DND-41 (cell line): ENCODE measurements at places on chromosomes 6 and 20.

DNA sequence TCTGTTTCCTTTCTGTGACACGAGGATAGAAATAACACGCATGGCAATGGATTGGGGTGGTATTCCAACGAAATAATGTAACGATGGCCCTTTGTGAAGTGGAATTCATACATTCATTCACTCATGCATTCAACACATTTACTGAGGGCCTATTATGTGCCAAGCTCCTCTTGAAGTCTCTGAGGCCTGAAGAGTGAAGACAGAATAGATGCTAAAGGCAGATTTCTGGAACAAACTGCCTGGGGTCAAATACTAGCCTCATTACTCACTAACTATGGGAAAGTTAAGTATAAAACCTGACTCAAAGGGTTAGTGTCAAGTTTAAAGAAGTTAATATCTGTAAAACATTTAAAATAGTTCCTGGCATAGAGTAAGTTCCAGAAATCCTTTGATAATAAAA, 279.6 kb upstream of the SULF2 start:
- DNase-seq = no peak

- DNase-seq = no peak
Measured at GRCh38 chr6:15249371-15250019, 3.6 kb downstream of the JARID2 start.

GRCh38 chr6:14241255-14242070, 123.9 kb downstream of the CD83 start:
- DNase-seq = peak; percentile 72

DNA sequence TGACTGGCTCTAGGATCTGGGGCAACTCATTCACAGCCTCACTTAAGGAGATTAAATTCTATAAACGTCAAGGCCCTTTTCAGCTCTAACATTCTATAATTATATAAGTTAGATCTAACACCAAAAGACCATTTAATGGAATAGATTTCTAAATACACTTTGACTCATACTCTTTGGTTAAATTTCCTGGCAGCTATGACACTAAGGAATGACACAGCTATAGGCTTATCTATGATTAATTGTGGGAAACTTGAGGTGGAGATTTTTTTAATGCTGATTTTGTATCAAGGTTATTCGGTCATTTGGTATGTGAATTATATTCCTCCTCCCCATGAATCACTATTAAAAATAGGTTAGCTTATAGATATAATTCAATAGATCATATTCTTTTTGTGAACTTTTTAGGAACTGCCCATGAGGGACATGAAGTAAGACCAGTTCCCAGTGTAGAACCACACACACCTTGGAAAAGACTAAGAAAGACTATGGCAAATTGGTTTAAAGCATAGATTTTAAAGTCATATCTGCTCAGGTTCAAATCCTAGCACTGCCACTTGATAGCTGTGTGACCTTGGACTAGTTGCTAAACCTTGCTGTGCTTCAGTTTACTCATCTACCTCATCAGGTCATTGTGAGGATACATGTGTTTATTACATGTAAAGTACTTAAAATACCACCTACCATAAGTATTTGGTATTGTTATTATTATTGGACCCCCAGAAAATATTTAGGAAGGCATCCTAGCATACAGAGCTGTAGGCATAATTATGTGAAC, 116.0 kb downstream of the CRYBG1 start:
- no peak for DNase-seq

- no peak for DNase-seq
Measured at GRCh38 chr6:42228305-42228704, 10.6 kb upstream of the MRPS10 start.

- no peak for DNase-seq
Measured at GRCh38 chr6:122747573-122747972, 31.9 kb upstream of the FABP7 start.

DNA sequence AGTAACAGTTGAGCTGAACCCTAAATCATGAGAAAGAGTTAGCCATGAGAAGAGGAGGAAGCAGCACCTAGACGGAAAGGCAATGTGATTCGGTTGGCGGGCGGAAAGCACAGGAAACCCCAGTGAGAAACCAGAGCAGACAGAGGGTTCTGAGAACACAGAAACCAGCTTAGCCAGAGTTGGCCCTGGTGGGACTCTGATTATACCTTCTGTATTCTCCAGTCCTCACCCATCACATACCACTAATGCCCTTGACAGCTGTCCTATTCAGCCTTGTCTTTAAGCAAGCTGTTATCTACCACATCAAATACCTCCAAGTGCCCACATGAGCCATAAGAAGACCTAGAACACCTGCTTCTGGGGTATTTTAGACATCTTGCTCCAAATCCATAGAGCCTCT, 58.9 kb upstream of the LRRC1 start:
- peak; percentile 91 for DNase-seq

DNA sequence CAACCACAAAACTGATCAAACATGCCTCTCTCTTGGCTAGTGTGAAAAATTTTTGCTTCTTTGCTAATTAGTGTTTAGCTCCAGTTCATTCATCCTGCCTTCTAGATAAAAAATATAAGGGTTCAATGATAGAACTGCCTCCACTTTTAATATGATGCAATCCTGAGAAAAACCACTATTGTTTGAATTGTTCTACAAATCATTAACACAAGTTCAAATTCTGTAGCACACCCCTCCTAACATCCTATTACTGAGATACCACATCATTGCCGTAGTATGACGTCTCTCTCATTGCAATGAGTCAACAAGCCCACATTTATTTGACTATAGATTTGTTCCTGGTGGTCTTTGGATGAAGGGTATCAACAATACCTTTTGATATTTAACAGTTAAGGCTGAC, 365.8 kb upstream of the OPRM1 start:
- no peak for DNase-seq

DNA sequence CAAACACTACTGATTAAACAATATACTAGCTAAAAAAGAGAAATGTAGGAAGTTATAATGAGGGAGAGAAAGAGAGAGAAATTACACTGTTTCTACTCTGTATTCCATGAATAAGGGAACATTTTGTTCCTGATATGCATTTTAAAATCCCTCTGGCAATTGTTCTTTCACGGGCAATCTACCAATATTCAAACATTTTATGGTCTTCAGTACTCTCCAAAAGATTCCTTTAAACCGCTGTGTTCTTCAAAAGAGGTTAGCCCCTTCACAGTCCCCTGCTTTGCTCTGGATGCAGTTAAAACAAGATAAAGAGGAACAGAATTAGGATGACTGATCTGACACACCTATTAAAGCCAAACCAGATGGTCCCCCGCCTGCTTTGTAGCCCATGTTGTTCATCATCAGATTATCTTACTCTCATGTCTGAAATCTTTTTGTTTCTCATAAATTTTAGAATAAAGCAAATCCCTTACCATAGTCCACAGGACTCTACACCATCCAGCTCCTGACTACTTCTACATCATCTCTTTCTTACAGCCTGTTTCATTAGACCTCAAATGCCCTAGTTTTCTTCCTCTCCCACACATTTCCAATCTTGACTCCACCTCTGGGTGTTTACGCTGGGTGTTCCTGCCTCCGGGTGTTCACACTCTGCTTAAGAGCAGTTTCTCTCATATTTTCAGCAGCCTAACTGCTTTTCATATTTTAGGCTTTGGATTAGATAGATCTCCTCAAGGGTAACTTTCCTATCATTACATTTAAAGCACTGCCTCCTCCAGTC, 399.7 kb downstream of the COL12A1 start:
- DNase-seq = no peak

DNA sequence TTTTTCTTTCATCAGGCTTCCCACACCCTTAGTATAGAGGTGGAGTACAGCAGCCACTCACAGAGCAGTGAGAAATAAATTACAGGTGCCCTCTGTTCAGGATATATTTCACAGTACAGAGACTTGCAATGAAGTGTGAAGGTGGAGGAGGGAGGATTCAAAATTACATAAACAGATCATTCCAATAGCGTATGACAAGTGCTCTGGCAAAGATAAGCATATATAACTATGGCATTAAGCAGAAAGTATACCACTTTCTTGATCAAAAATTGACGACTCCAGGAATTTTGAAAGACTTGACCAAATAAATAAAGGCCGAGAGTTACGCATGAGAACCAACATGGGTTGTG, 108.7 kb downstream of the GPX5 start:
- DNase-seq = no peak

DNA sequence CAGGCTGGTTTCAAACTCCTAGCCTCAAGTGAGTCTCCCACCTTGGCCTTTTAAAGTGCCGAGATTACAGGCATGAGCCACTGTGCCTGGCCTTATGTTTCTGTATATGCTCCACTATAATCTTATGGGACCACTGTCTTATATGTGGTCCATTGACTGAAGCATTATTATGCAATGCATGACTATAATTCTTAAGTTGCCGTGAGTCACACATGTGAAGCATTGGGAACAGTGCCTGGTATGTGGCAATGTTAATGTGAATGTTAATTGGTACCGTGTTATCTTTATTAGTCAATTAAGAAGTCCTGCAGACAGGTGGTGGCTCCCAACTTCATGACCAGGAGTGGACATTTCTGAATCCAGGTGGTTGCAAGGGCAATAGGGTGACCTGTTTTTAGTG, 14.7 kb upstream of the ASXL1 start:
- no peak for DNase-seq

DNA sequence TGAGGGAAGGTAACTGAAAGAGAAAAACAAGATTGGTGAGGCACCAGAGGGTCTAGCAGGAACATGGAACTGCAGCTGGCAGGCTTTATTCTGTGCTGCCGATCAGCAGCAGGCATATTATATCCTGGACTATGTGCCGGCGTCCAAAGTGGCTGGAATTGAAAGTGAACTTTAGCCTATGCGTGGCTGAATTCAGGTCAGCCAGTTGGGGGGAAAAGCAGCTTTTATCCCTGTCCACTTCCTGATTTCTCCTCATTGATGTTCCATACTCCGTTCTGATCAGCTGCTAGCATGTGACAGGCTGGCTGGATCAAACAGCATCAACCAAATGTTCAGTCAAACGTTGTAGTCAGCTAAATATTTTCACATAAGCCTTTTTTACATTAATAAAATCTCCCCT, 99.0 kb downstream of the CAP2 start:
- DNase-seq = no peak

DNA sequence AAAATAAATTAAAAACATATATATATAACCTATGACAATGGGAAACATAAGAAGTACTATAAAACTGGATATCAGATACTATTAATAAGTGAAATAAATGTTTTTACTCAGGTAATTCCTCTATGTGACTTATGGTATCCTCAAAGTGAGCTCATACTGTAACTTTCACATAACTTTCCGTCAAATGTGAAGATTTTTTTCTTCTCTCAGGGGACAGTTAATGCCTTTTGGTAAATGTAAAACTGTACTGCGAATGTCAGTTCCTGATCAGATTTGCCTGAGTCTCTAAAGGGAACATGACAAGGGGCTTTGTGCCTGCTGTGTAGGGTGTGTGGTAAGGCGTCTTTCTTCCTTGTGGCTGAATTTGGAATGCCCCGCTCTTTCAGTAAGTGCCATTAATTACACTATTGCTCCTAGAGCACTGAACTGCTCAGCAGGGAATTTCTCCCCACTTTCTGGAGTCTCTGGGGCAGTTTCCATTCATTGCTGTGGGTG, 271.8 kb downstream of the PRL start:
- DNase-seq = no peak

DNA sequence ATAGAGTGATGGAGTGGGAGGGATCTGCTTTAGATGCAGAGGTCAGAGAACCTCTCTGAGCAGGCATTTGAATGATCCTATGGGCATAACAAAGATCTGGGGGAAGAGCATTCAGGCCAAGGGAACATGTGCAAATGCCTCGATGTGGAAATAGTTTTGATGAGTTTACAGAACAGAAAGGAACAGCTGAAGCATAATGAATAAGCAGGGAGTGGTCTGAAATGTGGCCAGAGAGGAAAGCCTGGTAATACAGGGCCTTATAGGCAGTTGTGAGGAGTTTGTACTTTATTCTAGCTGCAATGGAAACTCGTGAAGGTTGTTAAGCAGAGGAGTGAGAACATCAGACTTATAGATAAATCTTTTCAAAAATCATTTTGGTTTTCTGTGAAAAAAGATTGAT, 33.0 kb upstream of the ME1 start:
- no peak for DNase-seq

DNA sequence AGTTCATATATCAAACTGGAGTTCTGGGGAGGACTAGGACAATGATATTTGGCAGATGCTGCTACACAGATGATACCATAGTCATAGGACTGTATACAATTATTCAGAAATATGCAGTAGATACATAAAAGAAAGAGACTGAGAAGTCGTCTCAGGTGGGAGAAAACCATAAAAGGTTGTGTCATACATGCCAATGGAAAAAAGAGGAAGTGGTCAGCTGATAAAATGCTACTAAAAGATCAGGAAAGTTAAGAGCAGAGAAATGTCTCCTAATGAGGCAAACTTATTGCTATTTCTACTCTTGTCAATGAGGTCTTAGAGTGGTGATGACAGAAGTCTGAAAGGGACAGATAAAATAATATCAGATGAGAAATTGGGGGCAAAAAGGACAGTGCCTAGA, 407.6 kb downstream of the COL12A1 start:
- no peak for DNase-seq

DNA sequence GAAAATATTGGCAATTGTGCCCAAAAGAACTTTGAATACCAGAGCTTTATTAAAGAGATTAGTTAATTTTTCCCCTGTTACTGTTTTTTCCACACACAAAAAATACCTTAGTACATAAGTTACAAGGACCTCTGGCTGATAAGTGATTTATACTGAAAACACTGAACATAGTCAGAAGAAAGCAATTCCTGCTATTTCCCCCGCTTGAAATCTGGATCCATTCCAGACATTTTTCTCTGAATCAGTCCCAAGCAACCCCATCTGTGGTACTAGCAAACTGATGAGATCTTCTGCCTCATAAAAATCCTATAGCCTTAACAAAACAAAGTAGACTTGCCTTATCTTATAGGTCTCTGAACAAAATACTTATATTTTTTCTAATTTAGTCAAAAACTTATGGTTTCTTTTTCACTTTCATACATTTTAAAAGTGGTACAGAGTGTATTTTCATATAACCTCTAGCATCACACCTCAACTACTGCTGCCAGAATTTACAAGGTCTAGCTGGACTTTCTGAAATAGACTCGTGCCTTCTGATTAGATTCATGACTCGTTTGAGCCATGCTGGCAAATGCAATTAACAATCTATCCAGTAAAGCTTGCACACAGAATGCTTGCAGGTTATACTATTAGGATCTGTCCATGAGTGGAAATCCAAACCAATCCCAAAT, 111.9 kb downstream of the TBX18 start:
- DNase-seq = no peak

DNA sequence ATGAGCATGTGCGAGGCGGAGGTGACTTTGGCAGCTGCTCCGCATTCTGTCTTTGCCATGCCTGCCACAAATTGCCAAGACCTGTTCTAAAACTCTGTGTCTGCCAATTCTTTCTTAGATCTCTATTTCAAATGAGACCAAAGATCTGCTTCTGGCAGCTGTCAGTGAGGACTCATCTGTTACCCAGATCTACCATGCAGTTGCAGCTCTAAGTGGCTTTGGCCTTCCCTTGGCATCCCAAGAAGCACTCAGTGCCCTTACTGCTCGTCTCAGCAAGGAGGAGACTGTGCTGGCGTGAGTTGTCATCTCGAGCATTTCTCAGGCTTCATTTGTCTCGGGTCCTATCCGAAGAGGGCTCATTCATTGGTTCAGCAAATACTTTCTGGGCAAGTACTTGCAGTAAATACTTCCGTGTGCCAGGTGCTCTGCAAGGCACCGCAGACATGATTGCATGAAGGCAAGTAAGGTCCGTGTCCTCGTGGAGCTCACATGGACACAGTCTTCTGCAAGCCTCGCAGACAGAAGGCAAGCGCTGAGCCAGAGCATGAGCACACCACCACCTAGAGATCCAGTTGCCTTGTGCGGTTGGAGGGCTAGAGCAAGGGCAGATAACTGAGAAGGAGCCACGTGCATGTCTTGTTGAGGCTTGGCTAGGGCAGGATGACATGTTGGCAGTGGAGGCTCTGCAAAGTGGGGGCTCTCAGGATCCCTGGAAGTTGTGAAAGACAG, 19.7 kb upstream of the MROH8 start:
- DNase-seq = no peak
